ENCODE measurements at places on chromosomes 12 and 14. TPM values are rescaled to one million over a fixed set of nuclear protein-coding genes. Genes with fewer than 3 reads are reported as not detected.

- no peaks in the 10 kb centered on the region for H3K36me3 ChIP-seq
- H3K27me3 ChIP-seq: no peaks in the 10 kb centered on the region
- no peak overlapping the region for H3K27ac ChIP-seq
Observed at GRCh38 chr12:15045451-15045850, 72.6 kb downstream of the PDE6H start.

- H3K27ac ChIP-seq: no peak overlapping the region
- no peaks in the 10 kb centered on the region for H3K27me3 ChIP-seq
- H3K4me1 ChIP-seq: no peaks in the 10 kb centered on the region
- H3K4me3 ChIP-seq: no peak overlapping the region
Observed at GRCh38 chr14:92970271-92970670, 47.3 kb downstream of the CHGA start.

ACSM4 gene
- not detected for total RNA-seq

- no peak overlapping the region for H3K27ac ChIP-seq
- H3K27me3 ChIP-seq: no peaks in the 10 kb centered on the region
- H3K4me1 ChIP-seq: peaks cover 4% of the 10 kb centered on the region
- no peak overlapping the region for H3K4me3 ChIP-seq
Observed at GRCh38 chr12:13167226-13167625, 29.3 kb upstream of the EMP1 start.

KCNMB4 gene
- 10.2 TPM for total RNA-seq

SERPINA12 gene
- not detected for total RNA-seq

DNA sequence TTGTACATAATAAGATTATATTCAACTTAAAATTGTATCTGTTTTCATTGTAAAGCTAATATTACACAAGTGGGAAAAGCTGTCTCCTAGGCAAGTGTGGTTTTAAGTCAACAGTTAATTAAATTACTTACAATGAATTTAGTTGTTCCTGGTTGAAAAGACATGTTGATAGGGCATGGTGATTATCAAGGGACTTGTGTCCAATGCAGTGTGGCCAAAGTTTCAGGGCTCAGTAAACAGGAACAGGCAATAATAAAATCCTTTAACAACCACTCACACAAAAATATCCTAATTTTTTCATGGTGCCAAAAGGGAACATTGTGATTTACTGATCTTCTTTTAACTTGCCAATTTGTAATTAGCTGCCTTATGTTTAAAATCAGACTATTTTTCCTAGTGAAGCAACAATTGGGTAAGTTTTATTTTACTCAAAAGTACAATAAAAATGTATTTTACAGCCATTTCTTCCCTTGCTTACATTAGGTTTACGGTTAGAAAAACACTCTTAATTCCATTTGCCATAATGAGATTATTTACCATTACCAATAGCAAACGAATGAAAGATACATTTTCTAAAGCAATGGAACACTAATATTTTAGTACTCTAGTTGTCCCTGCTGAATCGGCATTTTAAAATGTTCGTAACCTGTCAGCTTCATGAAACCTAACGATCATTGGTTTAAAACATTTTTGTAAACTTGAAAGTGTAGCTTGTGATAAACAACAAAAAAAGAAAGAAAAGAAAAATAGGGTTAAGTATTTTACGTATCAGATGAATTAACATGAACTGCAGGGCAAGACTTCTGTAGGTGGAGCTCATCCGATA lies 1.8 kb upstream of the WNK1 start:
- no peak overlapping the region for H3K4me3 ChIP-seq
- peaks cover 9% of the 10 kb centered on the region for H3K4me1 ChIP-seq
- DNase-seq: no peak
- no peaks in the 10 kb centered on the region for H3K36me3 ChIP-seq
- peak overlapping the region; percentile 49 for H3K27ac ChIP-seq

- no peaks in the 10 kb centered on the region for H3K27me3 ChIP-seq
- H3K4me1 ChIP-seq: no peaks in the 10 kb centered on the region
- H3K4me3 ChIP-seq: no peak overlapping the region
- no peak for DNase-seq
- H3K27ac ChIP-seq: no peak overlapping the region
Observed at GRCh38 chr12:104154286-104154685, 16.3 kb upstream of the NFYB start.

DACT1 gene
- total RNA-seq: 19.6 TPM

GRCh38 chr12:96810057-96810456 lies 97.0 kb upstream of the NEDD1 start:
- no peaks in the 10 kb centered on the region for H3K4me1 ChIP-seq
- H3K4me3 ChIP-seq: no peak overlapping the region
- H3K27ac ChIP-seq: no peak overlapping the region
- DNase-seq: no peak
- no peaks in the 10 kb centered on the region for H3K36me3 ChIP-seq

DNA sequence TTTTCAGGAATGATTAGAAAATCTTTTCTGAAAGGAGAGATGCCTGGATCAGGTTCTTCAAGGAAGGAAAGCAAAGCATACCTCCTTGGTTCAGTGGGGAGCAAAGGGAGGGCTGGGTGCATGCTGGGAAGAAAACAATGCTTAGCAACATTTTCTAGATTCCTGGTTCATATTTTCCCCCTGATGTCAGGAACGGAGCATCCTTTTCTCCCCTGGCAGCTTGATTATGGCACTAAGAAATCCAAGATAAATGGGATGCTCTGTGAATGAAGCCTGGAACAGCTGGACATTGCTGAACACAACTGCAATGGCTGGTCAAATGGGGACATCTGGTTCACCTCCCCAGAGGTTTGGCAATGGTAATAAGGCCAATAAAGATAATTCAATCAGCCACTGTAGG lies 50.9 kb downstream of the KCNA5 start:
- no peak for DNase-seq
- no peak overlapping the region for H3K4me3 ChIP-seq
- H3K27ac ChIP-seq: no peak overlapping the region
- no peaks in the 10 kb centered on the region for H3K36me3 ChIP-seq

DPPA3 gene
- not detected for total RNA-seq

CIROP gene
- total RNA-seq: not detected

DNA sequence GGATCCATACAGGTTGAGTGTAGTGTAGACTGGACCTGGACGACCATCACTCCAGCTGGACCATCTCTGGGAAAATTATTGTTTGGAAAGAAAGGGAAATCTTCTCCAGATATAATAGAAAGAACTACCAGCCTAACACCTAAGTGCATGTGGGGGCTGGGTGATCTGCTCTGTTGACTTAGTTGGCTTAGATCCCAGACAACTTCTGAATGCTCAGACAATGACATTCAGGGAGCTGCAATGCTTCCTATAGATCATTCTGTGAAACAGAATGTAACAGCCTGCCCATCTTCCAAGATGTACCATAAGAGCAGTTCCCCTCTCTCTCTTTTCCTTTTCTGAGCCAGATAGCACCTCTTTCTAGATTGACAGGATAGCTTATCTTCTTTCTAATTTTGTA lies 572.8 kb upstream of the STXBP6 start:
- no peaks in the 10 kb centered on the region for H3K4me1 ChIP-seq
- H3K27ac ChIP-seq: no peak overlapping the region
- no peaks in the 10 kb centered on the region for H3K27me3 ChIP-seq
- no peak for DNase-seq
- no peaks in the 10 kb centered on the region for H3K36me3 ChIP-seq

FGD4 gene
- 13.8 TPM for total RNA-seq

- no peak for DNase-seq
- H3K27me3 ChIP-seq: no peaks in the 10 kb centered on the region
- H3K4me3 ChIP-seq: no peak overlapping the region
- H3K4me1 ChIP-seq: peaks cover 5% of the 10 kb centered on the region
Observed at GRCh38 chr12:45703942-45704341, 25.6 kb upstream of the ARID2 start.

TPPP2 gene
- 1.1 TPM for total RNA-seq

DNA sequence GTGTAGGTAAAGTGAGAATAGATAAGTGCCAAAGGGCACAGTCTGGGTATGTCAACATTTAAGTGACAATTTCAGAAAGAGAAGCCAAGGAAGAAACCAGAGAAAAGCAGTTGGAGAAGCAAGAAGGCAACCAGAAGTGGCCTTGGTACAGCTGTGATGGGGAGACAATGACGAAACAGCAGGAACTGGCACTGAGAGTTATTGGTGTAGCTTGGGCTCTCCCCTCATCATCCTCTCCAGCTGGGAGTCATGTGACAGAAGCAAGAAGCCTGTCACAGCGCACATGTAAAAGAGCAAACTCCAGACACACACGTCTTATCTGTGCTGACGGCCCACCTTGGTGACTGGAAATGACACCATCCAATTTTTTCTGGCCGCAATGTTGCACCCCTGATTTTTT lies 203.3 kb upstream of the NUDT4 start:
- H3K4me1 ChIP-seq: peaks cover 42% of the 10 kb centered on the region
- no peaks in the 10 kb centered on the region for H3K27me3 ChIP-seq
- H3K36me3 ChIP-seq: no peaks in the 10 kb centered on the region
- no peak overlapping the region for H3K27ac ChIP-seq
- H3K4me3 ChIP-seq: no peak overlapping the region

ANGEL1 gene
- total RNA-seq: 33.1 TPM

KRT74 gene
- total RNA-seq: not detected

GRCh38 chr14:44279357-44279756 lies 227.7 kb downstream of the FSCB start:
- H3K27me3 ChIP-seq: no peaks in the 10 kb centered on the region
- H3K27ac ChIP-seq: no peak overlapping the region
- DNase-seq: no peak
- H3K36me3 ChIP-seq: no peaks in the 10 kb centered on the region
- H3K4me1 ChIP-seq: no peaks in the 10 kb centered on the region

GRCh38 chr12:1391722-1392121 lies 202.7 kb downstream of the FBXL14 start:
- no peaks in the 10 kb centered on the region for H3K27me3 ChIP-seq
- no peaks in the 10 kb centered on the region for H3K4me1 ChIP-seq
- no peak for DNase-seq
- H3K4me3 ChIP-seq: no peak overlapping the region
- H3K36me3 ChIP-seq: no peaks in the 10 kb centered on the region
- no peak overlapping the region for H3K27ac ChIP-seq

DNA sequence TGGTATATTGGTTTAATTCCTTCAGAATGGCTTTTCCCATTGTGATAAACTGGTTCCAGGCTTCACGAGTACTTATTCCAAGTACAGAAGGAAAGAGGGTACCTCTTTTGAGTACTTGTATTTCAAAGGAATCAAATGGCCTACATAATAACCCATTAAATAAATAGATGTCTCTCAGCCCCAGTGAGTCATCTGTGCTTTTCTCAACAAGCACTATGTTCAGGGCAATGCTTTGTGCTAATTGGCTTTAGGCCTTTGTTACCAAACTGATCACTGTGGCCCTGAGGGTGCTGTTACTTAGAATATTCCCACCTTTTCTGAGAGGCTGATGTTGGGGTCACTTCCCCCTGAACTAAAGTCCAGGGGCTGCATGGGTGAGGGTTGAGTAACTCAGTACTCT lies 107.1 kb downstream of the LRRK2 start:
- H3K36me3 ChIP-seq: no peaks in the 10 kb centered on the region
- no peak overlapping the region for H3K27ac ChIP-seq
- no peaks in the 10 kb centered on the region for H3K4me1 ChIP-seq
- no peaks in the 10 kb centered on the region for H3K27me3 ChIP-seq
- H3K4me3 ChIP-seq: no peak overlapping the region

ESRRB gene
- total RNA-seq: not detected

DNA sequence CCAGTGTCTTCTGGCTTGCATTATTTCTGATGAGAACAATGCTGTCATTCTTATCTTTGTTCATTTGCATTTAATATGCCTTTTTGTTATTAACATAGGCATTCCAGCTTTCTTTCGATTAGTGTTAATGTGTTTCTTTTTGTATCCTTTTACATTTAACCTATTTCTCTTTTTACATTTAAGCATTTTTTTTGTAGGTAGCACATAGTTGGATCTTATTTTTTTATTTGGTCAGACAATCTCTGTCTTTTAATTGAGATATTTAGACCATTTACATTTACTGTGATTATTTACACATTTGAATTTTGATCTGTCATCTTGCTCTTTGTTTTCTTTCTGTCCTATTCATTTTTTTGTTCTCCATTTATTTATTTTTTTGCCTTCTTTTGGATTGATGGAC lies 14.5 kb upstream of the KIF26A start:
- H3K36me3 ChIP-seq: no peaks in the 10 kb centered on the region
- peaks cover 3% of the 10 kb centered on the region for H3K27me3 ChIP-seq
- DNase-seq: no peak
- no peaks in the 10 kb centered on the region for H3K4me1 ChIP-seq
- H3K27ac ChIP-seq: no peak overlapping the region
- no peak overlapping the region for H3K4me3 ChIP-seq

- DNase-seq: no peak
- no peak overlapping the region for H3K27ac ChIP-seq
- no peaks in the 10 kb centered on the region for H3K27me3 ChIP-seq
- H3K4me3 ChIP-seq: no peak overlapping the region
- H3K36me3 ChIP-seq: no peaks in the 10 kb centered on the region
Observed at GRCh38 chr12:108807476-108807875, 49.9 kb downstream of the SSH1 start.

- peaks cover 18% of the 10 kb centered on the region for H3K27me3 ChIP-seq
- no peak for DNase-seq
- no peak overlapping the region for H3K4me3 ChIP-seq
- H3K27ac ChIP-seq: no peak overlapping the region
- no peaks in the 10 kb centered on the region for H3K4me1 ChIP-seq
Observed at GRCh38 chr12:132407451-132407961, 78.1 kb upstream of the GALNT9 start.

DNA sequence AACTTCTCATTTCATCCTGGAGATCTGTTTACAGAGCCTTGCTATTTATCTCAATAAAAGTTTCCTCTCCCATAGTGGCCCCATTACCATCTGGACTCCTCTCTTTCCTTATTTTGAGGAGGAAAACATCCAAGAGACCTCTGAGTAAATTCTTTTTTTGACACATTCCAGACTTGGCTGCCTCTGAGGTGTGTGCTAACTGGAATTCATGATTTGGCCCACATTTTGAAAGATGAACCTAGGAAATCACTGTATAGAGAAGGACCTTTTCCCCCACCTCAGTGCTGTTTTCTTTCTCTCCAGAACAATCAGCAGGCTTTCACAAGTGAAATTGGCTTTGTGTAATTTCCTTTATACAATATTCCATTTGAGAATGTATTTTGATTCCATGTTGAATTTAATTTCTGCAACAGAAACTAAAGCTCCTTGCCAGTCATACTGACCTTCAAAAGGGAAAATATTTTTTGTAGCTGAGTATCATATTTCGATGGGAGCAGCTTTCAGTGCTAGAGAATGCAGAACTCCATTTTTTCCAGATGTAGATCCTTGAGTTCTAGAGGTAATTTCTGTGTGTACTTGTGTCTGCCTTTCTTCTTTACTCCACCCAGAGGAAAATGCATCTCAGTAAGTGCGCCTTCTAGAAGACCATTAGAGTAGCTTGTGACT lies 244.9 kb upstream of the RGS6 start:
- no peak for DNase-seq
- H3K4me3 ChIP-seq: no peak overlapping the region
- no peaks in the 10 kb centered on the region for H3K36me3 ChIP-seq
- H3K4me1 ChIP-seq: peaks cover 22% of the 10 kb centered on the region
- H3K27ac ChIP-seq: peak overlapping the region; percentile 55
- H3K27me3 ChIP-seq: no peaks in the 10 kb centered on the region

GRCh38 chr12:124380796-124381455 lies 86.0 kb downstream of the RFLNA start:
- H3K27me3 ChIP-seq: no peaks in the 10 kb centered on the region
- H3K4me1 ChIP-seq: peaks cover 60% of the 10 kb centered on the region
- DNase-seq: no peak

- no peak for DNase-seq
- no peaks in the 10 kb centered on the region for H3K27me3 ChIP-seq
- peaks cover 5% of the 10 kb centered on the region for H3K4me1 ChIP-seq
- no peak overlapping the region for H3K4me3 ChIP-seq
- peak overlapping the region; percentile 35 for H3K27ac ChIP-seq
- H3K36me3 ChIP-seq: no peaks in the 10 kb centered on the region
Observed at GRCh38 chr14:100012478-100013327, 52.5 kb upstream of the EVL start.

- no peaks in the 10 kb centered on the region for H3K27me3 ChIP-seq
- H3K36me3 ChIP-seq: no peaks in the 10 kb centered on the region
- no peak overlapping the region for H3K27ac ChIP-seq
- no peak overlapping the region for H3K4me3 ChIP-seq
- no peak for DNase-seq
Observed at GRCh38 chr12:41468756-41469155, 280.6 kb downstream of the PDZRN4 start.
